WTC11 (cell line): ENCODE measurements at places on chromosomes 13 and 19. TPM values are rescaled to one million over a fixed set of nuclear protein-coding genes. Genes with fewer than 3 reads are reported as not detected.

DIAPH3 gene
- 20.6 to 27.6 TPM (median 21.0 TPM) in 3 replicates for total RNA-seq

CGB2 gene
- total RNA-seq = 1.1 to 1.2 TPM in 2 of 3 replicates, not detected in the other

DAND5 gene
- total RNA-seq = 0.18 to 0.23 TPM (median 0.22 TPM) in 3 replicates

KIR2DL3 gene
- total RNA-seq = not detected in 3 replicates

ZNF132 gene
- 2.3 to 2.7 TPM (median 2.6 TPM) in 3 replicates for total RNA-seq

SLC44A2 gene
- 102 to 111 TPM (median 109 TPM) in 3 replicates for total RNA-seq

OR4F17 gene
- 0.22 to 0.25 TPM in 2 of 3 replicates, not detected in the other for total RNA-seq
